ENCODE measurements at places on chromosomes 4 and X.

- no peak for DNase-seq
Measured at GRCh38 chr4:36213977-36214376, 30.3 kb downstream of the ARAP2 start.

GRCh38 chr4:162506253-162506652 lies 342.5 kb upstream of the FSTL5 start:
- no peak for DNase-seq

- no peak for DNase-seq
Measured at GRCh38 chr4:88846206-88846790, 148.7 kb upstream of the NAP1L5 start.

- no peak for DNase-seq
Measured at GRCh38 chr4:123064390-123064789, 142.0 kb upstream of the NUDT6 start.

DNA sequence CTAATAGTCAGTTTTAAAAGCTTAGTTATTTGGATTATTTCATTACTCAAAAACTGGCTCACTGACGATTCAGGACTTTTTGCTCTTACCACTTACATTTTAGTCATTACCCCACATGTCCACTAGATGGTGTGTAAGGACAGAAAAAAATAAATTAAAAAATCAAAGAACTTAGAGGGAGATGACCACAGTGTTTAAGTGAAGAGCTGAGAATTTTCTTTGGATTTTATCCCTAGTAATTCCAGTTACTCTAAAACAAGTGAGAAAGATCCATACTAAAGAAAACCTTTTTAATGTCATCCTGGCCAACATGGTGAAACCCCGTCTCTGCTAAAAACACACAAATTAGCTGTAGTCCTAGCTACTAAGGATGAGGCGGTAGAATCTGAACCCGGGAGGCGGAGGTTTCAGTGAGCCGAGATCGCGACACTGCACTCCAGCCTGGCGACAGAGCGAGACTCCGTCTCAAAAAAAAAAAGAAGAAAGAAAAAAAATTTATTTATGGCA lies 26.4 kb upstream of the TMPRSS11B start:
- DNase-seq: no peak

- no peak for DNase-seq
Measured at GRCh38 chrX:56763556-56764152, 34.6 kb downstream of the NBDY start.

GRCh38 chr4:183941964-183942363 lies 36.9 kb downstream of the STOX2 start:
- no peak for DNase-seq

- DNase-seq: no peak
Measured at GRCh38 chrX:103061486-103061885, 2.5 kb downstream of the BEX1 start.

DNA sequence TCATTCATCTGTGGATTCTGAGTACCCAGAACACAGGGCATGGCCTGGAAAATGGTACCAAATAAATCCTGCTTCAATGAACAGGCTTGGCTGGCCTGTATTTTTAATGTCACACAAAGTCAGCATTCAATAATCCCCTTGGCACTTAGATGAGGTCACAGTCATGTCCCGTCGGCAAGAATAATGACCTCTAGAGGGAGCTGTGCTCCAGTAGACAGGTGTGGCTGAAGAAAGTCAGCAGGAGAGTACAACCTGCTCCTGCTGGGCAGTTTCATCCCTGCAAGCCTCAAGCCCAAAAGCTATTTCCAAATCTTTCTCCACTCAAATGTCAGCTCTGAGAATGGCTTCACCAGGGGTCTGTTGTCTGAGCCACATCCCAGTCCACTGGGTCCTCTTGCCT lies 404.0 kb upstream of the F9 start:
- no peak for DNase-seq

GRCh38 chr4:24880186-24880585 lies 32.7 kb downstream of the CCDC149 start:
- DNase-seq: no peak

DNA sequence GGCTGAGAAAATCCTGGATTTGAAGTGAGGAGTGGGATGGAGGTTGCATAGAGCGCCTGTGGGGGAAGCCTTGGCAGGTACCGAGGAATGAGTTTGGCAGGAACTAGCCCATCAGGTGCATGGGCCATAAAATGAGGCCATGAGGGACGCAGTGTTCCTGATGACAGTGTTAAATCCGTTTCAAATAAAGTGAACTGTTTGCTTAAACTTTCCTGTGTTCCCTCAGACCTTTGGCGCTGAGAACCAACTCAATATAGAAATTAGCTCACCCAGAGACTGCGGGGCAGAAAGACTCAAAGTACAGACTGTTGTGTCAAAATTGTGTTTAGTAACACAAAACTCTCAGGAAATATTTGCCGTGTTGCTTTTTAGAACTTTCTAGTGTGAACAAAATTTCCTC lies 250.0 kb upstream of the NR3C2 start:
- no peak for DNase-seq

DNA sequence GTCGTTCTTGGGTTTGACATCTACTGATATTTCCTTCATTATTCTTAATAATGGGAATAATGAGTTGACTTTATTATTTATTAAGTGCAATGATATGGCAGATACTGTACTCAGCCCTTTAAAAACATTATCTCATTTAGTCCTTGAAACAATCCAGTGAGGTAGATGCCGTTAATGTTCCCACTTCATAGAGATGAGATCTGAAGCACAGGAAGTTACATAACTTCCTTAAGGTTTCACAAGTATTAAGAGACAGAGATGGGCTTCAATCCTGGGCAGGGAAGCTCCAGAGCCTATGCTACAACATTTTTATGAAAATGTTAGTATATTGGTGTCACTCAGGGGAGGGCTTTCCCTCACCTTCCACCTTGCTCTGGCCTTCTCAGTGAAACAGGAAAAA lies 9.7 kb upstream of the KLHL13 start:
- DNase-seq: no peak

GRCh38 chr4:38757945-38758600 lies 24.7 kb downstream of the TLR10 start:
- DNase-seq: no peak
